ENCODE measurements at places on chromosomes 3 and 15. TPM values are rescaled to one million over a fixed set of nuclear protein-coding genes. Genes with fewer than 3 reads are reported as not detected.

GRCh38 chr3:34782871-34783270, 856.5 kb upstream of the ARPP21 start:
- no peak for DNase-seq
- H3K27me3 ChIP-seq, result no peaks in the 10 kb centered on the region
- H3K4me1 ChIP-seq, result no peaks in the 10 kb centered on the region
- no peak overlapping the region for H3K4me3 ChIP-seq
- no peaks in the 10 kb centered on the region for H3K36me3 ChIP-seq

Gene KLHL40
- not detected for total RNA-seq

Gene INKA1
- total RNA-seq, result 0.48 TPM

Gene TMA7
- 241 TPM for total RNA-seq

DNA sequence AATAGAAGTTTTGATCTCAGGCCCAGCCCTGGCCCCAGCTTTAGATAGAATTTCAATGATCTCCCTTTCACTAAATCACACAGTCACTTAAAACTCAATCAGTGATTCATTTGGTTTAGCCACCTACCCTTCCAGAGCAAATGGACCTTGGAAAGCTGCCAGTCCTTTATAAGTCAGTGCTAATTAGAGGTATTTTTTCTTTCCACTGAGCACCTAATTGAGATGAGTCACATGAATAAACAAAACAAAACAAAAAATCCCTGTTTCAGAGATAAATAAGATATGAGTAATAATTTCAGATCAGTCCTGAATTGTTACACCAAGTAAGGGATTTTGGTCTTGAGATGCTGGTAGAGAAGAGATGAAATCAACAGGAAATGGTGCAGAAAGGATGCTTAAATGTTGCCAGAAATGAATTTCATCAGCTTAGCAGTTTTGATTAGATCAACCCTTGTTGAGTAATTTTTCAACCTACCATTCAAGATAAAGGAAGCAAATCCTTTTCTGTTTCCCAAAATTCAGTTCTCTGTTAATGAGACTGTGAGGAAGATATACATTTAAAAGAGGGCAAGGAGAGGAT, 352.0 kb upstream of the COL8A1 start:
- no peak overlapping the region for H3K27ac ChIP-seq
- no peak overlapping the region for H3K4me3 ChIP-seq
- H3K4me1 ChIP-seq, result no peaks in the 10 kb centered on the region
- no peak for DNase-seq

Gene ZNF717
- total RNA-seq, result 10.2 TPM

DNA sequence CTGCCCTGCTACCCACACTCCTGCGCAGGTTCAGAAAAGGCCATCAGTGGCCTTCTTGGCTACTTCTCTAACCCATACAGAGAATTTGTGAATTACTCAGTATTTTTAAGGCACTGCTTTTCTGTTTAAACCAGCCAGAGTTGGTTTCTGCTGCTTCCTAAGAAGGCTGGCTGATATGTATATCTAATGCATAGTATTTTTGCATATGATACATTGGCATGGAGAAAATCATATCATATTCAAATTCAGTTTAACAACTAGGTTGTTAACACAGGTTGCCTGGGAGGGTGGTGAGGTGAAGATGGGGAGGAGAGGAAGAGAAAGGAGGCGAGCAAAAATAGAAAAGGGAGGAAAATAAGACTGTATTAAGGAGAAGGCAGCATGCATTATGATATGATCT, 132.8 kb upstream of the ADPGK start:
- no peaks in the 10 kb centered on the region for H3K4me1 ChIP-seq
- H3K36me3 ChIP-seq, result no peaks in the 10 kb centered on the region
- H3K4me3 ChIP-seq, result no peak overlapping the region

Gene FAM107A
- not detected for total RNA-seq

DNA sequence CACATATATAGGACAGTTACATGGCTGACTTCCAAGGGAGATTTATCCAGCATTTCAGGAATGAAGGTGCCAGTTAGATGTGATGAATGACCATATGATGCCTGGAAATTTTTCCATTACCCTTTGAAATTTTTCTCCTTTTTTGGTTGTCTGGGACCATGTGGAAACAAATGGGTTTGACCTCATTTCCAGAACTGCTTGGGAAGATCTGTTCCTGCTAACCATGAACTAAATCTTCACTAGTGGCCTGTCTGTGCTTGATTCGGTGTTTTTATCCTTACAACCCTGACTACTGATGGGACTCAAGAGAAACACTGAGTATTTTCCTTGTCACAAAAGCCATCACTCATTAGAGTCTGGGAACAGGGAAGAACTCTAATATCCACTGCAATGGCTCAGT, 409.4 kb downstream of the PDCD6IP start:
- H3K27me3 ChIP-seq, result no peaks in the 10 kb centered on the region
- H3K4me1 ChIP-seq, result no peaks in the 10 kb centered on the region
- H3K36me3 ChIP-seq, result no peaks in the 10 kb centered on the region
- H3K4me3 ChIP-seq, result no peak overlapping the region
- DNase-seq, result no peak
- H3K27ac ChIP-seq, result no peak overlapping the region
